ENCODE measurements at places on chromosomes 1 and 21. TPM values are rescaled to one million over a fixed set of nuclear protein-coding genes. Genes with fewer than 3 reads are reported as not detected.

GRCh38 chr1:15703562-15703961, 19.4 kb downstream of the PLEKHM2 start:
- no peaks in the 10 kb centered on the region for H3K36me3 ChIP-seq
- peaks cover 76% of the 10 kb centered on the region for H3K4me1 ChIP-seq
- no peak overlapping the region for H3K4me3 ChIP-seq
- DNase-seq, result no peak
- no peaks in the 10 kb centered on the region for H3K27me3 ChIP-seq

- no peaks in the 10 kb centered on the region for H3K36me3 ChIP-seq
- no peak for DNase-seq
Observed at GRCh38 chr1:109134423-109134822, 20.5 kb downstream of the ELAPOR1 start.

GRCh38 chr1:111082421-111083203, 57.3 kb downstream of the DRAM2 start:
- H3K4me3 ChIP-seq, result no peak overlapping the region
- no peaks in the 10 kb centered on the region for H3K36me3 ChIP-seq
- H3K27me3 ChIP-seq, result no peaks in the 10 kb centered on the region
- H3K27ac ChIP-seq, result no peak overlapping the region
- H3K4me1 ChIP-seq, result no peaks in the 10 kb centered on the region
- DNase-seq, result no peak

The ADCY10 gene
- total RNA-seq, result not detected

The H6PD gene
- 48.6 TPM for total RNA-seq

The NR5A2 gene
- total RNA-seq, result 2.1 TPM

The SLC66A1 gene
- total RNA-seq, result 30.3 TPM

DNA sequence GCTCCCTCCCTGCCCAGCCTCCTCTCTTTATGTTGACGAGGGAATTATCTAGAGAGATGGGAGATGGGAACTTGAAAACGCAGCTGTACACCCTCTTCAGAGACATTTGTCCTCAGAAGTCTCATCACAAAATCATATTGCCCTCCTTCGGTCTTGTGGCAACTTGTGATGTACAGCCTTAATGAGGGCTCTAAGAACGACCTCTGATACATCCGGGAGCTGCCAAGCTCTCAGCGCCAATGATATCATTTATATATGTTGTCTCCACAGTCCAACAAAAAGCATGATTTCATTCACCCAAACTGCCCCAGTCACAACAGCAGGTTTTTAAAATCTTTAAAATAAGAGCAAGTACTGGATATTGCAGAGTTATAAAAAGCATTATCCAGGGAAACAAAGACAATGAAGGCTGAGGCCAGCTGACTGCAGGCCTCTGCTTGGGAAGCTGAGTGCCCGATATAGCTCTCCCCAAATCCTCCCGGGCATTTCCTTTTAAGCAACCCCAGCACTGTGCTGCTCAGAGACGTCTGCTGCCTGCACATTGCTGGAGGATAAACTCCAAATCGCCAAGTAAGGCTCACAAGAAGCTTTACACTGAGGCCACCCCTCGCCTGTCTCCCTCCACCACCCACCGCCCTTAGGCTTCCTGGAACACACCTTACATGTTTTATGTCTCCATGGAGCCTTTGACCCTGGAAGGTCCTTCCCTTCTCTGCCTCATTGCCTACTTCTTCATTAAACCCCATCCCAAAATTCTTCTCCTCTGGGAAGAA, 236.1 kb downstream of the C1orf94 start:
- H3K4me3 ChIP-seq, result no peak overlapping the region
- no peaks in the 10 kb centered on the region for H3K27me3 ChIP-seq
- no peak for DNase-seq
- H3K36me3 ChIP-seq, result no peaks in the 10 kb centered on the region
- H3K27ac ChIP-seq, result no peak overlapping the region
- no peaks in the 10 kb centered on the region for H3K4me1 ChIP-seq

GRCh38 chr1:236982380-236982779, 21.9 kb downstream of the MT1HL1 start:
- H3K27ac ChIP-seq, result no peak overlapping the region
- H3K36me3 ChIP-seq, result no peaks in the 10 kb centered on the region
- H3K27me3 ChIP-seq, result no peaks in the 10 kb centered on the region
- no peaks in the 10 kb centered on the region for H3K4me1 ChIP-seq
- no peak for DNase-seq
- H3K4me3 ChIP-seq, result no peak overlapping the region

The F13B gene
- total RNA-seq, result not detected

The MATN1 gene
- total RNA-seq, result not detected

All from upper lobe of left lung (tissue), 6 donors.